CD4-positive, alpha-beta memory T cell (primary cell): ENCODE measurements at places on chromosomes 7 and 10.
A peak's percentile ranks its signal among the peaks of the same experiment; 100 is the strongest.

DNA sequence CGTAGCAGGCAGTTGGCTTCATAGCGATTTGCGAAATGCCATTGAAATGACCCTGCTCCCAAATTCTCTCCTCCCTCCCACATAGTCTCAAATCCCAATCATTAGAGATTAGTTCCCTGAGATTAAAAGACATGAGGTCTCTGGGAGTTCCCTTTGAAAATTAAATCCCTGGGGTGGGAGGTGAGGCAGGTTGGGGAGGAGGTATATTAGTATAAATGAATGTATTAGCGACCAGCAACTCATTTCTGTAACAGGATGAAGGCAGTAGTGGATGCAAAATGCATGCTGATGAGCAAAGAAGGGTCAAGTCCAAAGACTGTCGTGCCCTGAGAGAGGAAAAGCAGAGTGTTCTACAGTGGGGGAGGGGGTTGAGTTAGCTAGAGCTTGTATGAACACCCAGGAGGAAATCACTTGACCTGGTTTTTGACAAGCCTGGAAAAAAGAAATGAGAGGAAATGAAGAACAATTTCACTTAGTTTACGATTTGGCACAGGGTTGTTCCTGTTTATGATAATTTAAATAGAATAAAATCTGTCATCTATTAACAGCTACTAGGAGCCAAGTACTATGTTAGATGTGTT lies 79.6 kb upstream of the MTPN start:
- no peak for DNase-seq

- DNase-seq: no peak
Observed at GRCh38 chr10:74932648-74933047, 106.2 kb downstream of the KAT6B start.

- DNase-seq: no peak
Observed at GRCh38 chr10:17022896-17023295, 106.7 kb downstream of the CUBN start.

DNA sequence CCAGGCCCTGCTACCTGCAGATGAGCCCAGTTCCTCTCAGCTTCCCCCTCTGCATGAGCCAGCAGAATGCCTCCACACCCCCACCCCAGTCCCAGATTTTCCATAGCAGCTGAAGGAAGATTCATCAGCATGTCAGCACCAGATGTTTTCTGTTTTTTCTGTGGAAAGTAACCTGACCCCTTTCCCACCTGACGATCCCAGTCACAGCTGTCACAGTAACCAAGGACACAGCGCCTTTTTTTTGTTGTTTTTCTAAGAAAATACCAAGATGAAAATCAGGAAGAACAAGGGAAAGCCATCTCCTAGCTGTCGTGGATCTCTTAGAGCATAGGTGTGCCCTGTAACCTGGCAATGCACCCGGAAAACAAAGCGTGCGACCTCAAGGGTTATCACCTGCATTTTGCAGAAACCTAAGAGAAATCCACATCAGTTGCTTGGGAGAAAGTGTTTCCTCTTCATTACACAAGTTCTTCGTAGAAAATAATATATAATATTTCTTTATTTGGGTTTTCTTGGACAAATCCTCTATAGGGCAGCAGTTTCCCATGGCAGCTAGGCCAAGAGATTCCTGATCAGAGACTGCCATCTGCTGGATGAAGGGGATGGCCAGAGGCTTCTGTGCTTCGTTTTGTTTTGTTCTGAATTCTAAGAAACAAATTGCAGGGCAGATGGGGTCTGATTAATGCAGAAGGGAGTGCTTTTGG lies 401.9 kb downstream of the TNS3 start:
- DNase-seq: no peak

GRCh38 chr10:132774181-132774901 lies 11.6 kb downstream of the NKX6-2 start:
- no peak for DNase-seq

DNA sequence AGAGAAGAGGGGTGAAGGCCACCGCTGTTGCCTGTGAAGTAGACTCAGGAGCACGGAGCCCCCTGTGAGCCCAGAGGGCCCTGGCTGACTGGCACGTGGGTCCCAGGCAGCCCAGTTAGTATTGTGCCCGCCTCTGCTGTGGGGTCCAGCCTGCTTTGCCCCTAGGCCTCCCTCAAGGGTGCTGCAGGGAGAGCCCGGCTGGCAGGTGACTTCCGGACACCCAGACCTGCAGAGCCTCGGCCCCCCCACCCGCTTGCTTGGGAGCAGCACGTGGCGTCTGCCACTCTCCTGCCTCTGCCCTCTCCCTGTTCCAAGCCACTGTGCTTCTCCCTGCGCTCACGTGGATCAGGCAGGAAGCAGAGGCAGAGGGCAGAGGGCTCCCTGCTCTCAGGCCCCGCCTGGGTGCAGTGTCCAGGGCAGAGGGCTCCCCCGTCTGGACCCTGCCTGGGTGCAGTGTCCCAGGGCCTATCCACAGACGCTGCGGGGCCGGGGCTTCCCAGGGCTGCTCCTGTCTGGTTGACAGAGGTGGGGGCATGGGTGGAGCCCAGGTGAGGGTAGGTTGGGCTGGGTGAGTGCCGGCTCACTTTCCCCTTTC lies 88.4 kb downstream of the DNAJB6 start:
- DNase-seq: no peak

DNA sequence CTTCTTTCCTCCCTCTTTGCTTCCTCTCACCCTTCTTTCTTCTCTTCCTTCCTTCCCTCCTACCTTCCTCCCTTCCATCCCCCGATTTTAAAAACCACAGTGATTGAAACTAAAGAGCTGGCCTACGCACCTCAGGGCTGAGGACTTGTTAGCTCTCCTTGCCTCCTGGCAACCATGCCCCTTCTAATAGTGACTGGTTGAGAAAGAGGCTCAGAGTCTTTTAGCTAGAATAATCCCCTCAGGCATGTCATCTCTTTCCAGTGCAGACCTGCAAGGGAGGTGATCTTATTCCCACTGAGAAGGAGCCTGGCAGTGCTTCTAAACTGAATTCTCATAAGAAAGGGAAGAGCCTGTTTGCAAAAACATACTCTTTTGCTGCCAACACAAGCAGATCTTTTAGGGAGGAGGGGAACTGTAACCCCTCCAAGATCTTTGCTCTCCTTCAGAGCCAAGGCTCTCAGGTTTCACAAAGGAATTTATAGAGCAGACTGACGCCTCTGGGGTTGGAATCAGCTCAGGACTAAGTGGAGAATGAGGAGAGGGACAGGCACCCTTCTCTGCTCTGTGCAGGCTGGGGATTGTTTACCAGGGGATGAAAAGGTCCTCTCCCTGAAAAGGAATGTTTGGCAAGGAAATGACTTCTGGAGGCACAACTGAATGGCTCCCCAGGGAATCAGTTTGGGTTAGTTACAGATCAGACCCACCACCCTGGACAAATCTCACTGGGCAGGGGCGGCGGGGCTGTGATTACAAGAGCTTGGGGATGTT lies 9.4 kb upstream of the ANKRD1 start:
- DNase-seq: no peak

DNA sequence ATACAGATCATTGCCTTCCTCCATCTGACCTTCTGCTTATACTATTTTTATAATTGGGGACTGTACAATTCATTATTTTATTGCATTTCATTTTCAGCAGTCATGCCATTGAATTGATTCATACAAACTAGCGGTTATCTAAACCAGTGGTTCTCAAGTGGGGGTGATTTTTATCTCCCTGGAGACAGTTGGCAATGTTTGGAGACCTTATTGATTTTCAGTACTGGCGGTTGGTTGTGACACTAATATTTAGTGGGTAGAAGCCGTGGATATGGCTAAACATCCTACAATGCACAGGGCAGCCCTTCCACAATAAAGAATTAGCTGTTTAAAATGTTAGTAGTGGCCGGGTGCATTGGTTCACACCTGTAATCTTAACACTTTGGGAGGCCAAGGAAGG lies 765.9 kb downstream of the LRMDA start:
- DNase-seq: no peak

GRCh38 chr10:30433730-30434272 lies at the start of gene MAP3K8:
TSS of gene MAP3K8 (plus strand) at chr10:30434184. CDS start at chr10:30438939, 4,755 bp downstream.
- peak; percentile 76 for DNase-seq

GRCh38 chr10:11382187-11382586 lies 229.3 kb downstream of the USP6NL start:
- no peak for DNase-seq

- DNase-seq: no peak
Observed at GRCh38 chr10:48400850-48401220, 94.4 kb downstream of the MAPK8 start.

DNA sequence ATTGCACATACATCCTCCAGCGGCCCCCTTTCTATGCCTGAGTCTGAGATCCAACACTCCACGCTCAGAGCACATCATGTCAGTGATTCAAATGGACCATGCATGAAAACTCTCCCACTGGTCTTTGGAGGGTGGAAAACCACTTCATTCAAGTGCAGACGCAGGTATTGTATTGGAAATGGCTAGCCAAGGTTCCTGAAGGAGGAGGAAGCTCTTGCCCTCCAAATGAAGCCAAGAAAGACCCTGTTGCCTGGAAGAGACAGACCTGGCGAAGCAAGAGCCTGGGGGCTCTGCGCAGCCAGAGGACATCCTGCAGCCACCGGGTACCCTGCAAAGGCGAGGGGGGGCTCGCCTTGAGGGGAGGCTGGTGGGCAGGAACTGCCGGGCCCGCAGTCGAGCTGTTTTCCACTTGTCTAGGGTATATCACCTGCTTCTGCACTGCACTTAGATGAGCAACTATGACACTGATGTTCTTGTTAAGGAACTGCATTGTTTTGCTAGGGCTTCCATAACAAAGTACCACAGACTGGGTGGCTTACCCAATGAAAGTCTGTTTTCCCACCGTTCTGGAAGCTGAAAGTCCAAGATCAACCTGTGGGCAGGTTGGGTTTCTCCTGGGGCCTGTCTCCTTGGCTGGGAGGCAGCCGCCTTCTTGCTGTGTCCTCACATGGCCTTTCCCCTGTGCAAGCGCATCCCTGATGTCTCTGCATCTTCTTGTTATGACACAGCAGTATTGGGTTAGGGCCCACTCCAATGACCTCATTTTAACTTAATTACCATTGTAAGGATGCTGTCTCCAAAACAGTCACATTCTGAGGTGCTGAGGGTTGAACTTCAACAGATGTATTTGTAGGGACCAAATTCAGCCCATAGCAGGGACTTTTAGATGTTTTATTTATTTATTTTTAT lies 233.4 kb downstream of the ARHGAP12 start:
- DNase-seq: no peak

DNA sequence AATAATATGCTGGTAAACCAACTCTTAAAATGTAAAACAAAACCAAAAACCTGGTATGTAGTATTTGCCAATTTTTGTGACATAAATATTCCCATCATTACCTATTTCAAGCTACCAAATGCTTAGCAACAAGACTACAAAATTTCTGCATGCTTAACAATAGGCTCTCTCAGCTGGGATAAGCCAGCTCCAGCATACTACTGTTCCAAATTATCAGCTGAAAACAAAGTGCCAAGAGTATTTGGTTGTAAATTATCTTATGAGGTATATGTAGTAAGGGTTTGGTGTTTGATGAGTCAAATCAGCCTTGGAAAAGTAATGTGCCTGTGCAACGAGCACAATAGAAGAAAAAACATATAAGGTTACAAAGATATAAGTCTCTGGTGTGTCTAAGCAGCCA lies 263.2 kb downstream of the HGF start:
- no peak for DNase-seq

- DNase-seq: no peak
Observed at GRCh38 chr10:31151301-31151700, 119.6 kb upstream of the ZNF438 start.

DNA sequence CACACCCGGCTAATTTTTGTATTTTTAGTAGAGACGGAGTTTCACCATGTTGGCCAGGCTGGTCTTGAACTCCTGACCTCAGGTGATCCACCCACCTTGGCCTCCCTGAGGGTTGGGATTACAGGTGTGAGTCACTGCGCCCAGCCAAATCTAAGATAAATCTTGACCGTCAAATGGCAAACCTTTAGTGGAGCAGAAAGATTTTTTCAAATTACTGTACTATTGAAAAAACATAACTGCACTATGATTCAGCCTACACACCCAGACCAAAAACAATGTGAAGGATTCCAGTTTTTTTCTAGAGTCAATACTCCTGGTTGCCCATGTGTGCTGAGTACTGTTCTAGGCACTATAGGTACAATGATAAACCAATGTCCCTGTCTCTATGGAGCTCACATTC lies 33.9 kb upstream of the SVIL start:
- no peak for DNase-seq

- no peak for DNase-seq
Observed at GRCh38 chr7:16579216-16579615, 52.6 kb downstream of the LRRC72 start.
